ENCODE measurements at places on chromosomes 1 and 21. TPM values are rescaled to one million over a fixed set of nuclear protein-coding genes. Genes with fewer than 3 reads are reported as not detected.

C1orf210 gene
- total RNA-seq: not detected

PLEKHN1 gene
- total RNA-seq: 0.21 TPM

FLG2 gene
- total RNA-seq: not detected

ENAH gene
- total RNA-seq: 233 TPM

ZSWIM5 gene
- total RNA-seq: 0.73 TPM

ESPN gene
- total RNA-seq: not detected

PYHIN1 gene
- total RNA-seq: not detected

ITLN2 gene
- not detected for total RNA-seq

FMO3 gene
- 1.6 TPM for total RNA-seq

LIN9 gene
- 2.7 TPM for total RNA-seq

VCAM1 gene
- 9.6 TPM for total RNA-seq

NBPF4 gene
- total RNA-seq: not detected

ADGRL4 gene
- 9.5 TPM for total RNA-seq

KCNA3 gene
- not detected for total RNA-seq

- no peak for DNase-seq
These were observed 4.2 kb downstream of the PLA2G2F start for GRCh38 chr1:20143318-20143717.

GRCh38 chr1:151210830-151211229 lies 12.5 kb downstream of the PIP5K1A start:
- DNase-seq: no peak

- DNase-seq: no peak
These were observed 81.4 kb upstream of the ETV3 start for GRCh38 chr1:157219600-157219999.

DNA sequence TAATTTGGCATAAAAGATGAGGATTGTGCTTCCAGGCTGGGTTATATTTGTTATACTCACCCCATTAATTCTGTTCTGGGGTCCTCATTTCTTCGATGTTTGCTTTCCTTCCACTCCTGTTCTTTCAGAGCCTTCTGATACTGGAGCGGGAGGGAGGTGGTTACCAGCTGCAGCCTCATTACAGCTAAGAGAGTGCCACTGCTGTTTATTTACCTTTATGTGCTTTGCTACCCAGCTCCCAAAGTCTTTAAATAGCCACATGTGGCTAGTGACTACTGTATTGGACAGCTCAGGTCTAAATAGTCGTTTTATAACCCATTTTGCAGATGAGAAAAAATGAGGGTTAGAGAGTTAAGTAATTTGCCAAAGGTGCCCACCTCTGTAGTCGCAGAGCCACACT lies 25.1 kb downstream of the PLEKHM2 start:
- no peak for DNase-seq

GRCh38 chr1:89995598-89996449 lies 914 bp downstream of the ZNF326 start:
- DNase-seq: no peak

GRCh38 chr1:85027242-85027983 lies 20.9 kb downstream of the MCOLN3 start:
- DNase-seq: no peak

DNA sequence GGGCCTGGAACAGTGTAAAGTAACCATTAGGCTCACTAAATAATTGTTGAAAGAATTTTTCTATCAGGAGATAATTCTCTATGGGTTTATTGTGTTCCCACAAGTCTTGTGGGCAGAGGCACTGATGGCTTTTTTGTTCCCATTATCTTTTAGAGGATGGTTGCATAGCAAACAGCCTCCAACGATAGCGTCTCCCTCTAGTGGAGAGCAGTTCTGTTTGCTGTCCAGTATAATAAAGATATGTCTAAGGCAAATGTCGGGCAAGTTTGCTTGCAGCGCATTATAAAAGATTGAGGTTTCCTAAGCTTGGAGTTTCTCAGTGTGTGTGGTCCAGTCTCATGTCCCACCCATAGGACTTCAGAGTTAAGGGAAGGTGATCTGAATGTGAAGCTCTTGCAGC lies 1.3 kb upstream of the SLC6A17 start:
- DNase-seq: no peak

GRCh38 chr1:161162052-161162451 lies 2.8 kb downstream of the USP21 start:
- no peak for DNase-seq

- DNase-seq: no peak
These were observed 279.9 kb upstream of the RUNX1 start for GRCh38 chr21:35328856-35329455.

DNA sequence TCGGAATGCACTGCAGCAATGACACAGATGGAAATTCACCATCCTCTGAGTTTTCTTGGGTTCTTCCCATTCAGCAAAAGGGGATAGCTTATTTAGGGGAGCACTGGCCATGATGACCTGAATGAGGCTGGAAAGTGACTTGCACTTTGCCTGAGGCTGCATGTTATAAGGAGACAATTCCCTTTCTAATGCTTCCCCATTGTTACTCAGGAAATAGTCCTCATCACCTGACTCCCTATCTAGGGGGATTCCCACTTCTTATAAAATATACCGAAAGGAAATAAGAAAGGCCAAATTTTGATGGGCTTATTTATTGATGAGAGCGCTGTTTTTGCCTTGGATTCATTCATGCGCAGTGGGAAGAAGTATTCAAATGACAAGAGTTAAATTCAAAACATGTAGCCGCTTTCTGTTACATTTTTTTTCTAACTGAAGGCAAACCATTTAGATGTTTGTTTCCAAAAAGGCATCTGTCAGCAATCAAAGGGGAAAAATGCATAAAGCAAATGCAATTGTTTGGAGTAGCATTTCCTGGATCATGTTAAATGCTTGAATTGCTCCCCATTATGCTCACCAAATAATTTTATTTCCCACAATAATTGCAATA lies 220.3 kb upstream of the NFIA start:
- DNase-seq: no peak

GRCh38 chr1:201487742-201488141 lies 18.8 kb upstream of the PHLDA3 start:
- DNase-seq: no peak

DNA sequence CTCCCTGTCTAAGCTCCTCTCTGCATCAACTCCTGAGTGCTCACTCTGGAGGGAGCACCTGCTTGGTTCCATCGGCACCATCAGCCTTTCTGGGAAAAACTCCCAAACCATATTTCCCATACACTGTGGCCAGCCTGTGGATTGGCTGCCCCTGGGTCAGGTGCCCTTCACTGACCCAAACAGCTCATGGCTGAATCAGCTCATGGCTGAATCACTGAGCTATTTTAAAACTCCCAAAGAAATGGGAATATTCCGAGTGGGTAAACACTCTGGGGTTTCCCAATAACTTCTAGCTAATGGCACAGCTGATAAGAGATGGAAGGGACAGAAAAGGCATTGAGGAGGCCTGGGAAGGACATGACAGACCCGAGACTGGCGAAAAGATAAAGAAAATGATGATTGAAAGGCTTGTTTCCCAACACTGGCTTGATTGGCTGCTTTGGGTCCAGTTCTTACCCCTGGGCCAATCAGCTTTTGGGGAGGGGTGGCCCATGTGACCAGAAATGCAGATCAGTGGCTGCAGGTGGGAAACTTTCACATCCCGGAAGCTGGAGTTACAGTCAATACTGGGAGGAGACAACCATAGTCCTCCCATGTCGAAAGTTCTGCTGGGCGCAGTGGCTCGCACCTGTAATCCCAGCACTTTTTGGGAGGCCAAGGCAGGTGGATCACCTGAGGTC lies 37.3 kb upstream of the KAZN start:
- no peak for DNase-seq

GRCh38 chr1:39623053-39623452 lies 16.4 kb downstream of the HEYL start:
- DNase-seq: no peak

- DNase-seq: no peak
These were observed 30.6 kb upstream of the HYI start for GRCh38 chr1:43484367-43484766.

- no peak for DNase-seq
These were observed 839 bp downstream of the SWT1 start for GRCh38 chr1:185157599-185158412.

Measured in osteocyte (in vitro differentiated cells).